T-helper 17 cell (primary cell): ENCODE measurements at places on chromosomes 13 and 19. TPM values are rescaled to one million over a fixed set of nuclear protein-coding genes. Genes with fewer than 3 reads are reported as not detected.

DNA sequence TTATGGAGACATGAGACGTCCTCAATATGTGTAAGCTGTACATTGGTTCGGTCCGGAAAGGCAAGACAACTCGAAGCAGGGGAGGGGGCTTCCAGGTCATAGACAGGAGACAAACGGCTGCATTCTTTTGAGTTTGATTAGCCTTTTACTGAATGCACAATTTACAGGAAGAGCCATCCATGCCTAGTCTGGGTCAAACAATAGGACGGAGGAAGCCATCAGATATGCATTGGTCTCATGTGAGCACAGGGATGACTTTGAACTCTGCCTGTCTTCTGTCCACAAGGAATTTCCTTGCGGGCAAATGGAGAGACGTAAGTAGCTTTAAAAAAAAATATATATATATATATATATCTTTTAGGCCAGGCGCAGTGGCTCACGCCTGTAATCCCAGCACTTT lies 1.9 kb upstream of the CCNP start:
- no peak for DNase-seq

DNA sequence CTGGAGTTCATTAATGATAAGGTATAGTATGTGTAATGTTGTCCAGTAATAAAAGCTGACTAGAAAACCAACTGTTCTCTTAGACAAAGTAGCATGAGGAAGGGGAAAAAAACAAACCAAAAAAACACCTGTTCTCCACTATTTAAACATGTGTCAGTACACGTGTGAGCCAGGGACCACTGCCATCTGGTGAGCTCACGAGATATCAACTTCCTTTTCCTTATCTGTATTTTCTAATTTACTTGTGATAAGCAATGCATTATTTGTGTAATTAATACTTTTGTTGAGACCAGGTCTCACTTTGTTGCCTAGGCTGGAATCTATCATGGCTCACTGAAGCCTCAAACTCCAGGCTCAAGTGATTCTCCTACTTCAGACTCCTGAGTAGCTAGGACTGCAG lies 4.3 kb upstream of the SIX5 start:
- no peak for DNase-seq

- no peak for DNase-seq
Observed at GRCh38 chr13:54185785-54186184, 1157.2 kb downstream of the OLFM4 start.

ETV2 gene
- total RNA-seq: 0.50 TPM

ZNF578 gene
- total RNA-seq: 0.26 TPM
